ENCODE measurements at places on chromosomes 7 and 10.

- no peak for DNase-seq
Observed at GRCh38 chr7:33624215-33624614, 281.1 kb upstream of the BMPER start.

DNA sequence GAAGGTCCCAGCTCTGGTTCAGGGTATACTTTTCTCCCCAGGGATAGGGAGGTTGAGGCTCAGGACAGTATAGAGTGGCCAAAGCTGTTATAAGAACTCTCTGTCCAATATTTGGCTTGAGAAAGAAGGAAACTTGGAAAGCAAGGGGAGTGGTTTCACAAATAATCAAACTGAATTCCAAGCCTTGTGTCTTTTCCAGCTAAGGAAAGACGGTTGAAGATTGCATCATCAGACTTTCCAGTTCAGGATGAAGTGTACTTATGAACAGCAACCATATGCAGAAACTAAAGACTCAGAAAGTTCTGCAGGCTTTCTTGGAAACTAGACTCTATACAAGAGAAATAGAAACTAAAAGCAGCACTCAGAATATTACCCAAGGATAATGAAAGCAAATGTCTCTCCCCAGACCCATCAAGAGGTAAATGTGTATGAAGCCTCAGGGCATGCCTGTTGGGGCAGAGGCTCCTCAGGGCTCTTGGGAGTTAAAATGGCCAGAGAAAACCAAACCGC, 46.4 kb downstream of the RAMP3 start:
- DNase-seq: peak; percentile 16

DNA sequence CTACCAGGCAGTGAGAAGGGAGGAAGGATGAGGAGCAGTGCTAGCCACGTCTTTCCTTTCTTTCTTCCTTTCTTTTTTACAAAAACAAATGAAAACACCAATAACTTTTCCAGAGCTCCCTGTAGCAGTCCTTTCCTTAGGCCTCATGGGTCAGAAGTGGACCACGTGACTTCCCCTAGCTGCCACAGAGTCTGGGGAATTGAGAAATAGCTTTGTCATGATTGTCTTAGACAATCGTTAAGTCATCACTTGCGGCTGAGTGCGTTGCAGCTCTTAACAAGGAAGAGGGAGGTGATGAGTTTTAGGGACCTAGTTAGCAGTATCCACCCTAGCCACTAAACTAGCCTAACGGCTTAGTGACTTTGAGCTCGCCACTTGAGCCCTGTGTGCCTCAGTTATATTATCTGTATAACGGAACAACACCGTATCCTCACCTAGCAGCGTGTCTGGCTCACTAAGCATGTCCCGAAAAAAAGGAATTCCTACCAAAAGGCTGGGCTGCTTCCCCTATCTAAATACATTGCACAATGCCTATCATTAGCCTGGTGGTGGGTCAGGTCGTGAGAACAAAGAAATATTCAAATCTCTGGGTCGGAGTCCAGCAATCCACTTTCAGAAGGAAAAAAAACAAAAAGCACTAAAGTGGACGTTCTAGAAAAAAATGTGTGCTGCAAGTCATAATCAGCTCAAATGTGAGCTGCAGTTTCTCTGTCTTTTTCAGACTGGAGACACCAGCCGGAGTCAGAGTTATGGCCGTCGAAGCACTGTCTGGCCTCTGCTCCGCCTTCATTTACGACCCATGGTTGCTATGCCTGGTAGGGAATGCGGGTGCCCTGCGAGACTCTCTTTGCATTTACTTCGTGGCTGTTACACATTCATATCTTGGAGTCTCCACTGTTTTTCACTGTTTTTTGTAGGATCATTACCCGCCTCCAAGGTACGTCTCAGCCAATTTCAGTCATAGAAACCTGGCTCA, 338.5 kb upstream of the FOXK1 start:
- DNase-seq: no peak

DNA sequence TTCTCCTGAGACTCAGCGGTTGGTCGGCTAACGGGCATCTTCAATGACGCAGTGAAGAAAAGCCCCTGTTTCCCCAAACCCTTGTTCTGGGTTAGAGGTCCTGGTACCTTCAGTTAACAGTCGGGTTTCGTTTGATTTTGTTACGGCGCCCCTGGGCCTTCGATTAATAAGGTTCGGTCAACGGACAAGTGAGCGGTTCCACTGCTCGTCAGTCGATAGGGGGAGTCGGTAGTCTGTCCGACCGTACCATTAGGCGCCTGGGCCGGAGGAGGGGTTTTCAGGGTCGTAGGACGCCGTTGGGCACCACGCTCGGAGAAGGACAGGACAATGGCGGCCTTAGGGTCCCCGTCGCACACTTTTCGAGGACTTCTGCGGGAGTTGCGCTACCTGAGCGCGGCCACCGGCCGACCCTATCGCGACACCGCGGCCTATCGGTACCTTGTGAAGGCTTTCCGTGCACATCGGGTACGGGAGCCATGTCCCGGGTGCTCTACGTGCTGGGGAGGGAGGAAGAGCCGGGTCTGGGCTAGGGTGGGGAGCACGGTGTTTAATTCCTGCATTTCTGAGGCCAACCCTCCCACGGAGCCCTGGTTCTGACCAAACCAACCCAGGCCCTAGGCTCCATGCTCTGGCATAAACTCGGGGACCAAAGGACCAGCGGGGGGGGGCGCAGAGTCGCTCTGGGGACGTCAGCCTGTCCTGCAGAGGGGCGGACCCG, at the start of gene FMC1:
Gene FMC1, plus strand, starts transcription at position 280 of the 718 bp plus-strand sequence. Its CDS starts 48 bp downstream, at position 328.
- peak; percentile 80 for DNase-seq

DNA sequence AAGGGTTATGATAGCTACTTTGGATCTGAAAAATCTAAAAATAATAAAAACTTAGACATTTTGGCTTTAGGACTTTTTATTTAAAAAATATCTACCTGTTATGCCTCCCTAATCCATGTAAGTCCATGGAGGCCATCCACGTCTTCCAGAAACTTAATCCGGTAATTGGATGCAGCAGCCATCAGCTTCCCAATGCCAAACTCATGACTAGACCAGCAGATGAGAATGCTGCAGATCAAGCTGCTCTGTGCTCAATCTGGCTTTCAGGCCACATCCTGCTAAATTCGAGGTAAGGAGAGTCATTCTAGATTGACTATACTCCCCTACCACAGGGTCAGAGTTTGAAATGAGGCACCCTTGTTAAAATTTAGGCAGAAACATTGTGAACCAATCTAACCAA, 168.5 kb upstream of the TCERG1L start:
- no peak for DNase-seq

DNA sequence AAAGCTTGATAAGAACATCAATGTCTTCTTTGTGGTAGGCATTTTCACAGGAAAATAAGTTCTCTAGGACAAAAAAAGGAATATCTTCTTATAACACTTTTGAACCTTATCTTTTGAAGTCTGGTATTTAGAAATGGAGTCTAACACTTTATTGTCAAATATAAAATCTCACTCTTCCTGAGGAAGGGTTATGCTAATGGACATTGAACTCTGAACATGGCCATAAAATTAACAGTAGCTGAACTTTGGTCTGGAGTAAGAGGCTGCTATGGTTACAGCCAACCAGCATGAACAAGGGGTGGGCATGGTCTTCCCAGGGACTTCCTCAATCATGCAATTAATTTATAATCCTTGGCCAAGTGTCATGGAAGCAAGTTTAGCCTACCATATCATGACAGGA, at the start of gene CLRN3:
Gene CLRN3, minus strand, starts transcription at position 199 of the 400 bp plus-strand sequence. Its CDS starts 157 bp downstream, at position 42.
- no peak for DNase-seq

DNA sequence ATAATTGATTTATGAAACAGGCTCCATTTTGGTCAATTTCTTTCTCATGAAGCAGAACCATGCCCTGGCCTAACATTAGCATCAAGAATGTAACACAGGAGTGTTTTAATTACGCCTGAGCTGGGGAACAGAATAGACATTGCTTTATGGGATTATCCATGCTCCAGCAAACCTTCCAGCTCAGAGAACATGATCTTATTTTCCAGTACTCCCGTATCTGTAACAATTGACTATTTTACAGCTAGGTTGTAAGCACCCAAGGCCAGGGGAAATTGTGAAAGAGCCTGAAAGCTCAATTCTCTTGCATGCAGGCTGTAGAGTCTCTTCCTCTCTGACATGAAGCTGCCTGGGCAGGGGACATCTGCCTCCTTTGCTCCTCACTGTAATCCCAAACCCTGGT, 30.8 kb upstream of the CRYGN start:
- DNase-seq: no peak

- no peak for DNase-seq
Observed at GRCh38 chr10:34109952-34110702, 705.0 kb downstream of the PARD3 start.

- no peak for DNase-seq
Observed at GRCh38 chr10:86918022-86918471, 39.4 kb downstream of the MMRN2 start.

- no peak for DNase-seq
Observed at GRCh38 chr7:131487217-131487616, 69.2 kb downstream of the PODXL start.

DNA sequence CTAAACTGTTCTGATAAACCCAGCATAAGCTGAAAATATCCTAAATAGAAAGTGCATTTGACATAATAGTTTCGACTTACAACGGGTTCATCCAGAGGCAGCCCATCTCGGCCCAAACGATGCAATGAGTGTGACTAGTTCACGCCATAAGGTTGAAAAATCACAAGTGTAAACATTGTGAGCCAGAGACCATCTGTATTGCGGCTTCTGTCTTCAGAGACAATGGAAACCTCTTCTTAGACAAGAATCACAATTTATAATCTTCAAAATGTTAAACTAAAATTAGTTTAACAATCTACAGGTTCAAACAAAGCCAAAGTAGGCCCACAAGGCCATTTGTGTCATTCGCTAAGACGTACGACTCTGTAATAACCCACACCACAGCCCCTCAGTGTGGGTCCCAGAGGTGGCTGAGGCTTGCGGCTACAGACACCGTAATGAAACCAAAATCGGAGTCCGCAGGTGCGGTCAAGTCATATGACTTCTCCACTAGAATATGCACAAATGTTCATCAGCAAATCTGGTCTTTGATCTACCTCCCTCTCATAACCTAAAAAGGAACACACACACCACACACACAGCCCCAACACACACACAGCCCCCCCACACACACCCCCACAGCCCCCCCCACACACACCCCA, 81.8 kb downstream of the DIP2C start:
- DNase-seq: no peak

GRCh38 chr10:91694170-91694794, 61.4 kb upstream of the PPP1R3C start:
- peak; percentile 17 for DNase-seq

GRCh38 chr10:90417029-90417428, 440.8 kb downstream of the HTR7 start:
- DNase-seq: no peak

GRCh38 chr7:97418312-97418711, 300.8 kb downstream of the SDHAF3 start:
- no peak for DNase-seq

DNA sequence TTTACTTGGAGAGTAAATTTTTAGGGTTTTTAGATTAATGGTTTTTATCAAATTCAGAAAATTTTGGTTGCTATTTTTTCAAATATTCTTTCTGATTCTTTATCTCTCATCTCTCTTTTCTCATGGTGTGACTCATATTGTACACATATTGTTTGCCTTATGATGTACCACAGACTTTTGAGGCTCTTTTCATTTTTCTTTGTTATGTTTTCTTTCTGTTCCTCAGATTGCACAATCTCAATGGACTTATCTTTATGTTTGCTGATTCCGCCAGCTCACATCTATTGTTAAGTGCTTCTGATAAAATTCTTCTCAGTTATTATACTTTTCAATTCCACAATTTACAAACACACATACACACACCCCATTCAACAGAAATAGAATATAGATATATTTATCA, 168.2 kb upstream of the IGFBP3 start:
- no peak for DNase-seq

DNA sequence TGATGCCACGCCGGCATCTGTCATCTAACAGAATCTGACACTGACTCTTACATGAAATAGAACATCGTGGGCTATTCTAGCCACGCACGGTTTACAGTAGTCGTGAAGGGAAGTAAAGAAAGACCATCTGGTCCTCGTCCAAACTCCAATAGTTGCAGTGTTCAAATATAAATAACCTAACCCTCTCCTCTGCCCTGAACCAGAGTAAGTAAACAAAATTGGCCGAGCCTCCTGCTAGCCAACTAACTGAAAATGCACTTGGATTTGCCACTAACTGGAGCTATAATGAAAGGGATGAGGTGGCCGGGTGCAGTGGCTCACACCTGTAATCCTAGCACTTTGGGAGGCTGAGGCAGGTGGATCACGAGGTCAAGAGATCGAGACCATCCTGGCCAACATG, 29.5 kb upstream of the ZC3HAV1L start:
- no peak for DNase-seq

DNA sequence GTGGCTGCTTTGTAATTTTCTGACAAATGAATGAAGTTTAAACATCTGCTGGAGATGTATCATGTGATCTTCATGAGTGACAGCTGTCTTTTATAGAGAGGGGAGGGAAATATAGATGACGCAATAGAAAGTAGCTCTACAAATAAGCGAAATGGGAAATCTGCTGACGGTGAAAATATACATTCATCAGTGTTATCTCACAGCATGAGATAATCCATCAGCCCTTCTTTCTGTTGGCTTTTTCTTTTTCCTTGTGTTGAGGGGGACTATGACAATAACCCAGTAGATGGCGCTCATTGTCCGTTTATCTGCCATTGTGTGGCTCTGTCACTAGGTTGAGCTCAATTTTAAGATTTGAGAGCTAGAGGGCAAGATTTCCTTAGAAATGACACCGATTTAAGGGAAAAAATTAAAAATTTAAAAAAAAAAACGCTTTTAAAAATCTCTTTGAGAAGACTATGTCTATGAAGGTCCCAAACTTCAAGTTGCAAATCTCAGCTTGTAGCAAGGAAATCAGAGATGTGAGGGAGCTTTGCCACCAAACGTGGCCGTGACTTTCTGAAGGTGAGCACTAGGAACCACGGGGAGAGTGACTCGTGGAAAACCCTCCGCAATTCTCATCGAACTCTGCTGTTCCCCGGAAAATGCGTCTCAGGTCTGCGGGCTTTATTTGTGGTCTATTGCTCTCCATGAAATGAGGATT, 114.6 kb upstream of the SFMBT2 start:
- DNase-seq: no peak

DNA sequence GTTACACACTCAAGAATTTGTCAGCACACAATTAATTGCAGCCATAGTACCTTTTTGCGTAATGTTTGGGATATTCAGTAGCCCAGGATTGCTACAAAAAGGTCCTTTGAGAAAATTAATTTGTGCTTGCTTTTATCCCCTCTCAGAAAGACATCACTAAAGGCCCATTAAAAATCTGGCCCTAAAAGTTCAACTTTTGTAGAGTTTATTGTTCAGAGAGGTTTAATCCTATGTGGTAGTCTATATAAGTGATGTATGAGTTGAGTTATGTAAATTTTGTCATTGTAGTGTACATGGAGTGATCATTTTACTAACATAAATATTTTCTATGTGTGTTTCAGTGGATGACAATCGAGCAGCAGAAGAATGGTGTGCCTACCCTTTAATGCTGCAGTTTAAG, 126.0 kb downstream of the LCOR start:
- DNase-seq: no peak

GRCh38 chr10:133358162-133358924, 524 bp upstream of the FUOM start:
- DNase-seq: peak; percentile 17

- DNase-seq: no peak
Observed at GRCh38 chr10:110279407-110279986, 25.2 kb downstream of the SMNDC1 start.
